ENCODE measurements at places on chromosomes 4 and X.

DNA sequence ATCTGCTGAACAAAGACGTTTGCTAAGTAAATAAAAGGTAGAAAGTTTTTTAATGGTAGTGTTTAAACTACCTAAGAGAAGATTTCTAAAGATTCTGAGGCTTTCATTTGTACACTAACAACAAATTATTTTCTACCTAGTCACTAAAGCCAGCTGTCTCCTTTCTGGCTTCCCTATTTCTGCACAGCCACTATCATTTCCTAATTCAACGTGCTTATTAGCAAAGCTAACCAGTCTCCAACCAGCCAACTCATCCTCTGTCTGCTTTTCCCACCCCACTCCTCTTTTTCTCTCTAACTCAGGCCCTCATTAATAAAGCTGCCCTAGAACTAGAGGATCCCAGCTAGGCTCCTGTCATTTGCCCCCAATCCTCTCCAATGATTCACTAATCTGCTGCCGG is 118.2 kb downstream of the ZNF827 start:
- DNase-seq: no peak

DNA sequence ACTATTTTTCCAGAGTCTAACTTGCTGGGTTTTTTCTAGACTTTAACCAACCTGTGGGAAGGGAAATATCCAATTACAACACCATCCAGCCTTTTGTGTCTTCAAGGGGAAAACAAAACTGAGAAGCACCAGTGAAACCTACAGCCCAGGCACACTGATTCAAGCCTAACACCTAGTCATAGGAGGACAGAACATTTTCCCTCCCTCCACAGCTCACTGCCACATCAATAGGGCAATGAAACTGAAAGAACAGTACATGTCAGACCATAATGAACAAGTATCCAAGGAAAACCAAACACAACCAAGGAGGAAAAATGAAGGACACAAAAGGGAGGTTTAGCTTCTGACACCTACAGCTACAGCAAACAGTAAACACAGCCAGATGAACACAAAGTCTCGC is 17.6 kb downstream of the MAGEA8 start:
- DNase-seq: no peak

DNA sequence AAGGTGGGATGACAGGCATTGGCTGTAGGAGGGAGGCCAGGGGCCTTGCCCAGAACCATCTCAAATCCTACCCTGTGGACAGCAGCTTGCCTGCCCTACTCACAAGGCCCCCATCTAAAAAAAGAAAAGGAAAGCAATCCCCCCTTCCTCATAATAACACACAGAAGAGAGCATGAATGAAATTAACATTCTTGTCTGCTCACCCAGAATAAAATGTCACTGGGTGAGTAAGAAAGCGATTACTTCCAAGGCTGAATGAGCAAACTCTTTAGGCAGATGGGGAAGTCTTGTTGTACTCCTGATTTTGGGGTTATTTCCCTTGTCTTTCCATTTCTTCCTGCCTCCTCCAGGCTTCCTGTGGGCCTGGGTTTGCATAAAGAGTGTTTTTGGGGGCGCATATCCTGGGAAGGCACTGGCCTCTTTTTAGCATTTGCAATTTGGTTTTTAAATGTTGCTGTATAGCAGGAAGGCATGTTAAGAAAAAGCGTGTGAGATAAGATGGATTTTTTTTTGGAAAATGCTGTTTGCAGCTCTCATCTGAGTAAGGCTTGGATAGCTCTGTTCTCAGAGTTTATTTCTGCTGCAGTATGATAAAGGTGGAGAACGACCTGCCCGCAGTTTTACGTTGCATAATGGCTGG is 248.3 kb upstream of the GATB start:
- no peak for DNase-seq

DNA sequence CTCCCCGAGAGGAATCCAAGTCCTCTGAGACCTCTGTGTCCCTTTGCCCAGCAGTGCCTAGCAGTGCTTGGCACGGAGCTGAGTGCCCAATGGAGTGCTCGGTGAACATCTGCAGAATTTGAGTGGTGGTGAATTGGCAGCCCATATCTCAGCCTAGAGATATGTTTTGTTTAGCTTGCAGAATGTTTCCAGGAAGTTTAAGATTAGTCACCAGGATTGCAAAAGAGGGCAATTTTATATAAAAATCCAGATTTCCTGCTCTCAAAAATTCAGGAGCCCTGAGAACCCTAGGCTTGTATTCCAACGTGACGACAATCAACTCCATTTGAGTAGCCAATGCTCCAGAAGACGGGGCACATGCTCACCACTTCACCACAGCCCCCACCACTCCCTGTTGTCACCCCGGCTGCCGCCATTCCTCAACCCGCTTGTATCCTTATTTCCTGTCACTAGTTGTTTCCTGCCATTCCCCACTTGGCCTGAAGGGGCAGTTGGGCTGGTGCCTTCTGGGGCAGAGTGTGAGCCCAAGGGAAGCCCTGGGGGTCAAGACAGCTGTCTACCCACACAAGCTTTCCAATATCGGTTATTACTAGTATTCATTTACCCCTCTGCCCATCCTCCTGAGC is 116.9 kb downstream of the EFNB1 start:
- peak; percentile 9 for DNase-seq

DNA sequence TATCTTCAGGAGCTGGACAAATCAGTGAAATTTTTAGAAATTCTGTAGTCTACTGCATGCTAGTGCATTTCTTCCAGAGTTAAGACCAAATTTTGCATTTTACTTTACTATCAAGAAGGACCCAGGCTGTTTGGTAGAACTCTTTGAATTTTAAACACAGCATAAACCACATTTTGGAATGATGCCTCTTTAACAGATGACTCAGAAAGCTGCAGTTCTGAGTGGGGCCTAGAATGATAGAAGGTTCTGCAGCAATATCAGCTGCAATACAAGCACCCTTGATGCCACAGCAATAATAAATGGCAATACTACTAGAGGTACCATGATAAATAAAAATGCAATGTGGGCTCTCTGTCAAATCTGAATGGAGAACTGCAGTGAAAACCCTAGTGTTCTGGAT is 198.7 kb downstream of the TMA16 start:
- no peak for DNase-seq

DNA sequence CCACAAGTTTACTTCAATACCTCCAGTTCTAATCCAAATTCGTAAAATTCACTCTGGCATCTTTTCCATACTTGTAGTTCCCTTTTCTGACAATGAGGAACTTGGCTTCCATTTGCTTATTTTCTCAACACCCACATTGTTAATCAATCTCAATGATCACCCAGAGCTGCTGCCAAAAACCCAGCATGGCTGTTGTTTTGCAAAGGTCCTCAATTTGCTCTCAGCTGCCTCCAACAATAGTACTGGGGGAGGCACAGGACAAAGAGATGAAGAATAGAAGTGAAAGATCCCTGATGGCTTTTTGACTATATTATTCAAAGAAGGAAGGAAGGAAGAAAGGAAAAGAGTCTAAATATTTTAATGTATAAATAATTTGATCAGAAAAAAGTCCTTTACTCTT is 847.8 kb downstream of the RAPGEF2 start:
- no peak for DNase-seq

GRCh38 chr4:182236186-182236585 is 7.0 kb upstream of the TENM3 start:
- no peak for DNase-seq

GRCh38 chr4:158090323-158090722 is 82.5 kb downstream of the GASK1B start:
- DNase-seq: no peak

All from mucosa of gallbladder (tissue), 1 donor.